ENCODE measurements at places on chromosomes 2 and 18. TPM values are rescaled to one million over a fixed set of nuclear protein-coding genes. Genes with fewer than 3 reads are reported as not detected.
A peak's percentile ranks its signal among the peaks of the same experiment; 100 is the strongest.

DNA sequence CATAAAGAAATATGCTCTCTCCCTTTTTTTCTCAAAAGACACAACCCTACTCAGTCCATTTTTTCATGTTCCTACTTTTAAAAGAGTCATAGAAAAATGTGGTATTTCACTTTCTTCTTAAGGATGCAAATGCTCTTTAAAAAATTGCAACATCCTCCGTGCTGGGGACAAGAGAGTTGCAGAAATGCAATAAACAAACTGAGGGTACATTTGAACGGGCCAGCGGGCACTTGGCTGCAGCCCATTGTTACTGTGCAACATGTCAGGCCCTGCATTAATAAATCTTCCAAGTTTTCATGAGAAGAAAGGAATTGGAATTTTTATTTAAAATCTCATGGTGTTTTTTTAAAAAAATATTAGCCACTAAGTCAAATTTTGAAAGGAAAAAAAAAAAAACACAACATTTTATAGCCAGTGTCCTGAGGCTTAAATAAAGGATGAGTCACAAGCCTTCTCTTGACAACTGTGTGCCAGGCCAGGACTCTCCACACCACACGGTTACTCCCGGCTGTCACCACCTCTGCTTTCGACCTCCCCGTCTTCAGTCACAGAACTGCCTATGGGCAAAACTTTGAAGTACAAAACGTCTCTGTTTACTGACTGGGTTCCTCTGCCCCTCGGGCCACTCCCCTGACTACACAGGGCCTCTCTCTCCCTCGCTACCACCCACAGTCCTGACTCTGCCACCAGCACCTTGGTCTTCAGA is 57.5 kb upstream of the MFF start:
- DNase-seq: peak; percentile 65

- no peak for DNase-seq
Observed at GRCh38 chr2:28357055-28357454, 35.6 kb upstream of the FOSL2 start.

DNA sequence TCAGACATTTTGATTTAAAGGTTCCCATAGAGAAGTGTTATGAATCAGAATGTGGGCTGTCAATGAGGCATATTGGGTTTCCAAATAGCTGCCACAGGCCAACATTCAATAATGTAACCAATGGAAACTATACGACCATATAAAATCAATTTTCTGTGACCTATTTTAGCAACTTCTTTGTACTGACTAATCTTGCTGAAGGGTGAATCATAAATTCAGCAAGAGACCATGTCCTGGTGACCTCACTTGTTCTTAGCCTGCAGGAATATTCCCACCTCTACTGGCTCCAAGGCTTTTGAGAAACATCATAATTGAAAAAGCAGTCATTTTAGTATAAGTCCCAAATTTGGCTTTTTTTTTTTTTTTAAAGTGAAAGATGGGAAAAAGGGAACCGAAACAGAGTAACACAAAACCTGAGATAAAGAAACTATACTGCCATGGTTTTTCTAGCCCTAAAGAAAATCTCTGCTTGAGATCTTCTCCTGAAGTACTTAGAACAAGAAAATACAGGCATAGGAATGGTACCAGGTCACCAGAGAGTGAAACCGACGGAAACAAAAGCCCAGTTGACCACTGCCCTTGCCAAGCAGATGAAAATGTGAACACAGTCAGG is 32.1 kb downstream of the PLEKHM3 start:
- no peak for DNase-seq

FAHD2A gene
- 35.1 TPM for total RNA-seq

- DNase-seq: no peak
Observed at GRCh38 chr2:223852281-223852795, 15.0 kb upstream of the AP1S3 start.
